ENCODE measurements at places on chromosomes 11 and 22.

DNA sequence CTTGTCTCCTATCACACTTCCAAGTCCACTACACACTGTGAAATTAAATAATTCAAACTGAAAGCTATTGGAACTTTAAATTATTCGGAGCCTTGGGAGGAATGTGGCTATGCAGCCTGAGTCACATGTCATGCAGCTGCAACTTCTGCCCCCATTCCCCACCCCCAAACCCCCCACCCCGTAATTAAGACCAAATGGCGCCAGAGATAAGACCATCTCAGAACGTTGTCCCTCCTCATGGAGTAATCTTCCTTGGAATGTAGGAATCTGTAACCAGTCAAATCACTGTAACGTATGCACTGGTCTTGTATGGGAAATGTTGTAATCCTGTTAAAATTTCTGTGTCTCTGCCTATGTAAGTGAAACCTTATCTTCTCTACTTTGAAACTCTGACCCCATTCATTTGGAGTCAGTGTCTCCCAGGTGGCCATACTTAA lies 37.0 kb downstream of the GAB2 start:
- DNase-seq = no peak

GRCh38 chr11:70628855-70629844 lies 230.8 kb downstream of the CTTN start:
- no peak for DNase-seq

- DNase-seq = no peak
These were observed 113.9 kb upstream of the TMEM45B start for GRCh38 chr11:129701706-129702105.

DNA sequence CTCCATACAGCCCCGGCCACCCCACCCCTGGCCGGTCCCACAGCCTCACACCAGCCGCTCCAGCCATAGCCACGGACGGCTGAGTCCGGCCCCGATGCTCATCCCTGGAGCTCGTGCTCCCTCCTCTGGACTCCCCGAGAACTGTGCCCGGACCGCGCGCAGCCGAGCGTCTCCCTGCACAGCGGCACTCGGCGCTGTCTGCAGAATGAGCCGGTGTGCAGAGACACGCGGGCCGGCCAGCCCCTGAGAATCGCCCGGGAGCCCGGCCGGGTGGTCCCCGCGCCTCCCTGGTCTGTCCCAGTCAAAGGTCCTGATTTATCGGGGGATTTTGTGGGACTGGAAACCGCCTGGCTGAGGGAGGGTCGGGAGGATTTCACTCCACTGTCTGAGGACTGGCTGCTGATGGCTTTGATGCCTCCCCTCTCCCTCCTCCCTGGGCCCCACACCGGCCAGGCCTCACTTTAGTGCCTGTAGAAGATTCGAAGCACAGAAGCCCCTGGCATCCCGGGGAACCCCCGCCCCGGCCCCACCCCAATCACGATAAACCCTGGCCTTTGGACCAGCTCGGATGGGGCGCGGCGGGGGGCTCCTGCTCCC lies 102.7 kb downstream of the BRD1 start:
- peak; percentile 70 for DNase-seq

- DNase-seq = no peak
These were observed 36.3 kb downstream of the STIM1 start for GRCh38 chr11:3891751-3892150.

GRCh38 chr22:38132136-38132535 lies 21.7 kb upstream of the BAIAP2L2 start:
- DNase-seq = no peak

DNA sequence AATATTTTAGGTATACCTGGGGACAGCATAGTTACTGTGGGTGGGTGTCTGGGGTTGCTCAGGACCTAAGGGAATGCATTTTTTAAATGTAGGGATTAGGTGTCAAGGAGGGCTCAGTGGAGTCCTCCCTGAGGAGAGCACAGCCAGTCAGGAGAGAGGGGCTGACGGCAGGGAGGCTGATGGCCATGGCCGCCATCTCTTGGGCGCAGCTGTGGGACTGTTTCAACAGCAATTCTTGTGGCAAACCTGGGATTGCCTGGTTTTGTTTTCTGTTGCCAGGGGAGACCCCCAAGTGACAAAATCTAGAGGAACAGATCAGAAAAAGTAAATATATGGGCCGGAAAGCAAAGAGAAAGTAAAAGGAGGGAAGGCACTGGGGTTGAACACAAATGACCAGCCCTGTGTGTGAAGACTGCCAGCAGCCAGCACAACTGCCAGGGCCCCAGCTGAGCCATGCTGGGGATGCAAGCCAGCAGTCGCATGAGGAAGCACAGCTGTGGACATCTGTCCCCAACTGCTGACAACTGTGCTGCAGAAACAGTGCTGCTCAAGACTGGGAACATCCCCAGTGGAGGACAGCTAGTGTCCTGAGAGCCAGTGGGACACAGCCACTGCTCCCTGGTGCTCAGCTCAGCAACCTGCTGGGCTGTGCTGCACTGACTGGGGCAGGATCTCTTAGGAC lies 10.5 kb downstream of the MIF start:
- no peak for DNase-seq

DNA sequence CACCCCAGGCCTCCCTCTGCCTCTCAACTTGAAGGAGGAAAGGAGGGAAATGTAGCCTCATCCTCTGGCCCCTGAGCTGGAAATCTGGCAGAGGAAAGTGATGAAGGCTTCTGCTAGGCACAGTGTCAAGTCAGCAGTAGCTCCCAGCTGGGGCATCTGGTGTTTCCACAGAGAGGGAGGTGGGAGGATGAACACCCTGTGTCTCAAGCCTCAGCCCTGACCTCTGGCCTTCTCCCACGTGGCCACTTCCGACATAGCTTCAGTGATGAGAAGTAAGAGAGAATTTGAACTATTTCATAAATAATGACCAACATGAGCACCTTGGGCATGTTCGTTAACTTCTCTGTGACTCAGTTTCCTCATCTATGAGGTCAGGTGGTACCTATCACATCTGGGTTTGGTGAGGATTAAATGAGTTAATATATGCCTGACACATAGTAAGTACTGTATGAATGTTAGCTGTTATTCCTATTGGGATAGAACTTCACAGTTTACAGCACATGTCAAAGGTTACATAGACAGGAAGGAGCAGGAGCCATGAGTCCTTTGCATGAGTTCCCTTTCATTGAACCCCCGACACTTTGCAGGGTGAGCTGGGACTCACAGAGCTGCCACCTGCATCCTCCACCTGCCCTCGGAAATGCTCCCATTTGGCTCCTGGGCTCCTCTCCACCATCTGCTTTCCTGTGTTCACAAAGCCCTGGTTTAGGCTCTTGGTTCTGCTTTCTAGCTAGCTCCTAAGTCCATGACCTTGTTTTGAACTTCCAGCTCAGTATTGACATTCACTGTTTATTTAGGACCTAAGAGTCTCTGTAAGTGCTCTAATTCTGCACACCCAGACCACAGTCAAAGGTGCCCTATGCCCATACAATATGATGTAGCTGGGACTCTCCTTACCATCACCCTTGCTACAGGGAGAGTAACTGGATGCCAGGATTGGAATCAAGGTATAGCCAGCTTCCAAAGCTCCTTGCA lies 61.7 kb downstream of the CSNK2A3 start:
- DNase-seq = peak; percentile 15

DNA sequence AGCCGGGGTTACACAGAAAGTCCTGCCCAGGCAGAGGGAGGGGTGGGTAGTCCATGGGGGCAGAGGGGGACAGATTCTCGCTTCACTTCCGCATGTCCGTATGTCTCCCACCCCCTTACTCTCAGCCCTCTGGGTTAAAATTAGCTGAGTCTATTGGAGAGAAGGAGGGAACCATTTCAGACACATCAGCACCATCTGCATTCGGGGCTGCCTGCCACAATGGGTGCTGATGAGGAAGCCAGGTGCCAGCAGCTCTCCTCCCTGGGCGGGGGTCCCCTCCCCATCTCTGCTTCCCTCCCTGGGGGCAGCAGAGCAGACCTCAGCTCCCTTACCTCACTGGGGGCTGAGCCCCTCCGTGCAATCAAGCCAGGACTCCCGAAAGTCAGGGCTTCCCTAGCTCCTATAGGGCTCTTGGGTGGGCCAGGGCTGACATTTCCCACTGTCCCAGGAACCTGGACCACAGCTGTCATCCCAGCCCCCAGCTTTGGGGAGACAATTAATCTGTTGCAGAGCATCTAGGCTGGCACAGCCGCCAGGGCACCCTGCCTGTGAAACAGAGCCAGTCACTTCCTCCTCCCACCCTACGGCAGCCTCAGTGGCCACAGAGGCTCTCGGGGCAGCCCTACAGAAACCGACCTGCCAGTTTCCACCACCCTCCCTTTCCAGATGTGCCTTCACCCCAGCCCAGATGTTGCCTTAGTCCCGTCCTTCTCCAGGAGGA lies 67.3 kb downstream of the PDE2A start:
- DNase-seq = no peak

DNA sequence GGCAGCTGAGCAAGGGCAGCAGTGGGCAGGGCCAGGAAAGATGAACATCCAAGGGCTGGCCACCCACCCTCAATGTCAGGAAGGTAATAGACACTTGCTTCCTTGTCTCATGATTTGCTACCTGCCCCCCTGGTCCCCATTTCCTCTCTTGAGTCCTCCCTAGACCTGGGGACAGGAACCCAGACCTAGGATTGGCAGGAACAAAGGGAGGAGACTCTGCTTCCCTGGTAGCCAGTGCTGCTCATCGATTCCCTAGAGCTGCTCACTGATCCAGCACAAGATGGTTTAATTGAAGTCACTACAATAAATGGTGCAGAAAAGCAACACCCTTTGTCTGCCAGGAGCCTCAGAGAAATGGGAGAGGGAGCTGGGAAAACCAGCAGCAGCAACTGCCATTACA lies 67.8 kb upstream of the CHST1 start:
- no peak for DNase-seq

DNA sequence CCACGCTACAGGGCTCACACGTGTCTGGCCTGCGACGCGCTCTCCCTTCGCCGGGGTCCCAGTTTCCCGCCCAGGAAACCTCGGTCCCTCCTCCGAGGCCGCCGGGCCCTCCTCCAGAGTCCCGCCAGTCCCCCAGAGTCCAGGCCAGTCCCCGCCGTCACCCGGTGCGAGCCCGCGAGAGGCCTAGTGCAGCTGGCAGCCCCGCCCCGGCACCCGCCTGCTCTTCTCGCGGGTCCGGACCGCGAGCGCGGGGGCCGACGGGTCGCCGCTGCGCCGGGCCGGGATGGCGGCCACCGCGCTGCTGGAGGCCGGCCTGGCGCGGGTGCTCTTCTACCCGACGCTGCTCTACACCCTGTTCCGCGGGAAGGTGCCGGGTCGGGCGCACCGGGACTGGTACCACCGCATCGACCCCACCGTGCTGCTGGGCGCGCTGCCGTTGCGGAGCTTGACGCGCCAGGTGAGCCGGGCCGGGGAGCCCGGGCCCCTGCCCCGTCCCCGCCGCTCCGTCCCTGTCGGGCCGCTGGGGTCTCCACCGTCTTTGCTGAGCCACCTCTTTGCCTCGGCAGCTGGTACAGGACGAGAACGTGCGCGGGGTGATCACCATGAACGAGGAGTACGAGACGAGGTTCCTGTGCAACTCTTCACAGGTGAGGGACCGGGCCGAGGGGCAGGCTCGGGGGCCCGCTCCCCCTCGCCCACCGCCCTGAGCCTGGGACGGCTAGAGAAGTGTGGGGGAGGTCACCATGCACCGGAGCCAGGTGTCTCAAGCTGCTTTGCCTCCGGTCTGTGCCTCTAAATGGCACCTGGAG lies at the start of gene PTPMT1:
TSS of gene PTPMT1 (plus strand) at position 260 of the 809 bp plus-strand sequence. CDS start at position 284, 24 bp downstream.
- DNase-seq = peak; percentile 44

- peak; percentile 58 for DNase-seq
These were observed 10.7 kb downstream of the KRTAP5-5 start for GRCh38 chr11:1640076-1640946.

- DNase-seq = no peak
These were observed 104.3 kb downstream of the KCNQ1 start for GRCh38 chr11:2549080-2549479.

Measured in NCI-H345 (cell line).